ENCODE measurements at places on chromosomes 11 and 22.

DNA sequence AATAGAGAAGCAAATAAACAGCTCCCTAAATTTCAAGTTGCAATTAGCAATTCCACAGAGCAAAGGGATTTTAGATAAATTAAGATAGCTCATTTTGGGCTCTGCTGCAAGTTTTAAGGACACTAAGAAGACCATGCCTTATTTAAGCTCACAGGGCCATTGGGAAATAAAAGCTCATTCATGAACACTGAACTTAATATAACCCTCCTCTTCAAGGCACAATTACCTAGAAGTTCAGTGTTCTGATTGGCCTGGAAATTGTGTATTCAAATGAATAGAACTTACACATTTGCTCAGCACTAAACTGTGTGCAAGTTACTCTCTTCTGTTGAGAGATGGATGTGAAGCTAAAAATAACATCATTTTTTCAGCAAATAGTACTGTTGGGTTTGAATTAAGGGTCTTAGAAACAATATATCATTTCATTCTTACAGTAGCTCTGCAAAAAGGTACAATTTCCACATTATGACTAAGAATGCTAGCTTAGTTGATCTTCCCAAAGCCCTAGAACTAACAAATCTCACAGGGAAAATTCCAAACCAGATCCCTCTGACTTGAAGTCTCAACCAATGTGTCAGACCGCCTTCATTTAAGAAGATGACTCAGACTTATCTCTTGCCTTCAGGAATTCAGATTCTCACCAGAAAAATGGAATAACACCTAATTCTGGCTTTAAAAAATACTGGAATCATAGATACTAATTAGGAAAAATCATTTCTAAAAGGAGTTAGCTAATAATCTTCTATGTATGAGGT, 87.4 kb upstream of the LRRC55 start:
- DNase-seq: no peak

DNA sequence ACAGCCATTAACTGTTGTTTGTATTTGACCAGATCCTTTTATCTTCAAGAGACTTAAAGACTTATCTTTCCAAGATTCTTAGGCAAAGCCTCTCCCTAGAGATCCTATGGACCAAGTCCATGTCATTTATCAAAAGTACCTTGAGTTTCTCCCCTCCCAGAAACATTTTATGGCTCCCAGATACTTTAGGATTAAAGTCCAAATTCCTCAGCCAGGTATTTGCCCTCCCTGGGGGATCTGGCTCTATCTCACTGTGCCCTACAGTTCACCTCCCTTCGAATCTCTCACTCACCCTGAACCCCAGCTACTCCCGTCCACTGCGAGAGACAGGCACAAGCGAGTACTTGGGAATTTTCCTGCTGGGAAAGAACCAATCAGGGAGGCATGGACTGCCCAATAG, 11.9 kb downstream of the MS4A8 start:
- DNase-seq: no peak

DNA sequence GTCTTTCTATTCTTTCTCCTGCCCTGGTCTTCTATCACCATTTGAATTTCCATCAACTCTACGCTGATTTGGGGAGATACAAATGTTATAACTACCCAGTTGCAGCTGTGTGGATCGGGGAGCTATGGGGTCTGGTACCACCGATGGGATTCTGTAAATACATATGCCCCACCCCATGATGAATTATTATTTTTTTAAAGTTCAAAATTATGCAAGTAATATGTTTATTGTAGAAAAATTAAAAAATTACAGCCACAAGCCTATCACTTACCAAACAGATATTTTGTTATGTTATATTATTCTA, 52.4 kb upstream of the CLMP start:
- DNase-seq: no peak

GRCh38 chr11:118229274-118229847, 4.5 kb upstream of the JAML start:
- DNase-seq: no peak

- DNase-seq: no peak
Measured at GRCh38 chr22:17388235-17388634, 19.0 kb downstream of the CECR2 start.

GRCh38 chr11:118838905-118839553, 44.7 kb upstream of the CXCR5 start:
- DNase-seq: no peak

GRCh38 chr11:110095554-110095953, 2.4 kb downstream of the ZC3H12C start:
- DNase-seq: no peak

DNA sequence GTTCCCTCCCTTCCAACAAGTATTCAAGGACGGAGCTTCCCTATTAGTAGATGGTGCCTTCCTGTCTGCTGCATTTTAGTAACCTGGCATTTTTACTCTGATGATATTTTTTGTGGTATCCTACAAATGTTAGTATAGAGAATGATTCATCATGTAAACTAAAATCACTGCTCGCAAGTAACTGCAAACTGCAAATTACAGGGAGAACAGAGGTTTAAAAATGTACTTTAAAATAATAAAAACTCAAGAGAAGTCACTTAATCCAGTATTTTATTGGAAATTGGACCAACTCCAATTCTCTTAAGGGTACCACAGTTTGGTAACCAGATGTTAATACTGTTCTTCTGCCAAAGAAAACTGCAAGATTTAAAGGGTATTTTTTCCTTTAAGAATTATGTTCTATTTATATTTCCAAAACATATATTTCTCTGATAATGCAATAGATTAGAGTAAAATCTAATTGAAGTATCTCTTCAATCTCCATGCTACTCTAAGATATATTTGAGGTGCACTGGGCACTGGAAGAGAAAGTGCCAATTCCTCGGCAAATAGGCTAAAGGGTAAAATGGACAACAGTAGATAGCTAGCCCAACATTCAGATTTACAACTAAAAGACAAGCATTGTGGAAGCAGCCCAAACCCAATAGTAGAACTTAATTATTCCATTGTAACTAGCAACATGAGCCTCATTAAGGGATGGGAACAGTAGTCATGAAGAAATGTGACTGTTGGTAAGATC, 298.0 kb downstream of the TTC28 start:
- DNase-seq: no peak

DNA sequence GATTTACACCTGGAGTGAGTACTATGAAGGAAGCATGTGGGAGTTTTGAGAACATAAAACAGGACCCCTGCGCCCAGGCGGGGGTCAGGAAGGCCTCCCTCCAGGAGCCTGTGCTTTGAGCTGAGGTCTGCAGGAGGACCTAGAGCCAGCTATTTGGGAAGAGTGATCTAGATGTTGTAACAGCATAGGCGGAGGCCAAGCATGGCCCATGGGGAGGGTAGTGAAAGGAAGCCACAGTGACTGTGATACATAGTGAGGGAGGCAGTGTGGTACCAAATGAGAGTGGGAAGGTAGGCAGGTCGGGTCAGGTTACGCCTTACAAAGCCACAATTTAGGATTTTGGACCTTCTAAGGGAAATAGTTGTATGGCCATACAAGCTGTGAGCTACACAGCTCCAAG, 147.5 kb downstream of the PARVA start:
- DNase-seq: no peak

DNA sequence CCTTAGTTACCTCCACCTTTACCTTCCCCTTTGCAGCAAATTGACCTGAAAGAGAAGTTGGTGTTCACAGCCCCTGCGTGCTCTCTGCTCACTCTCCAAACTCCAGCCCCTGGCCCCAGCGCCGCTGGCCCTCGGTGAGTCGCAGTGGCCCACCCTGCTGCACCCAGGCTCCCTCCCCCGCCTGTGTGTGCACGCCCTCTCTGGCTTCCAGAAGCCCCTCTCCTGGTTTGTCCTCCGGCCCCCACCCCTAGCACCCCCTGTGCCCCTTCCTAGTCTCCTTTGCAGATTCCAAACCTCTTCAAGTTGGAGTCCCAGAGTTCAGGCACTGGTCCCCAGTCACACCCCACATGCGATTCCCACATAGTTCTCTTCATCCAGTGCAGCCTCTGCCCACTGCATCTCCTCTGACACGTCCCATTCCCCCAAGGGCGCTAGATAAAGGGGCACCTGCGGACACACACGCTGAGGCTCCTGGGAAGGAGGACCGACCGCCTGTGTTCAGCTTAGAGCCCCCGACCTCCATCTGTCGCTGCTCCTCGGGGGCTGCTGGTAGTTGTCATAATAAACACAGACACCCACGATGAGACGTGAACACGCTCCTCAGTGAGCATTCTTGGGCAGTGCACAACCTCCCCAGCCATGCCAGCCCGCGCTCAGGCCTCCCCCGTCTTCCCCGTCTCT, 1.5 kb upstream of the PHRF1 start:
- no peak for DNase-seq

DNA sequence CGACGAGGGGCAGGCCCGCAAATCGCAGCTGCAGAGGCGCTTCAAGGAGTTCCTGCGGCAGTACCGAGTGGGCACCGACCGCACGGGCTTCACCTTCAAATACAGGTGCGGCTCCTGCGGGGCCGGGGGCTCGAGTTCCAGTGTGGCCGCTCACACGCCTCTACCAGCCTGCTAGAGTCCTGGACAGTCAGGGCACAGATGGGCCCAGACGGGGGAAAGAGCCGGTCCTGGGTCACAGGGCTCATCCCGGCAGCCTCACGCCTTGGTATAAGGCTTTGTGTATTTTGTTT, 506 bp downstream of the MCM5 start:
- DNase-seq: no peak

- DNase-seq: no peak
Measured at GRCh38 chr22:47354668-47355387, 592.4 kb downstream of the TBC1D22A start.

GRCh38 chr22:17086296-17086695, 1.5 kb downstream of the IL17RA start:
- DNase-seq: no peak

DNA sequence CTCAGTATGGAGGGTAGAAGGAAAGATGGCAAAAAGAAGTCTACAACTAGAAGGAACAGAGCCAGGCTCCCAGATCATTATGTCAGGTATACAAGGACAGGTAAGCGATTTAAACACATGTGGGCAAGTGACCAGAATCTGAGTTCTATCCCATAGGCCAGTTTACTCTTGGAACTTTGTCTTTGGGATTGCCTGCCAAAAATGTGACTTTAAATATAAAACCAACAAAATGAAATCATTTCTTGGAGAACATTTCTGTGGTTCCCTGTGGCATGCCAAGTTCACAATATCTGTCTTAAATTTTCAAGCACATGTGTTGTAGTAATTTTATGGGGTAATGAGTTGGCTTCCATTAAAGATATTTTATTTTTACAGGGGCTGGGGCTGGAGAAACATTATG, 141.0 kb downstream of the SLC17A6 start:
- DNase-seq: no peak

DNA sequence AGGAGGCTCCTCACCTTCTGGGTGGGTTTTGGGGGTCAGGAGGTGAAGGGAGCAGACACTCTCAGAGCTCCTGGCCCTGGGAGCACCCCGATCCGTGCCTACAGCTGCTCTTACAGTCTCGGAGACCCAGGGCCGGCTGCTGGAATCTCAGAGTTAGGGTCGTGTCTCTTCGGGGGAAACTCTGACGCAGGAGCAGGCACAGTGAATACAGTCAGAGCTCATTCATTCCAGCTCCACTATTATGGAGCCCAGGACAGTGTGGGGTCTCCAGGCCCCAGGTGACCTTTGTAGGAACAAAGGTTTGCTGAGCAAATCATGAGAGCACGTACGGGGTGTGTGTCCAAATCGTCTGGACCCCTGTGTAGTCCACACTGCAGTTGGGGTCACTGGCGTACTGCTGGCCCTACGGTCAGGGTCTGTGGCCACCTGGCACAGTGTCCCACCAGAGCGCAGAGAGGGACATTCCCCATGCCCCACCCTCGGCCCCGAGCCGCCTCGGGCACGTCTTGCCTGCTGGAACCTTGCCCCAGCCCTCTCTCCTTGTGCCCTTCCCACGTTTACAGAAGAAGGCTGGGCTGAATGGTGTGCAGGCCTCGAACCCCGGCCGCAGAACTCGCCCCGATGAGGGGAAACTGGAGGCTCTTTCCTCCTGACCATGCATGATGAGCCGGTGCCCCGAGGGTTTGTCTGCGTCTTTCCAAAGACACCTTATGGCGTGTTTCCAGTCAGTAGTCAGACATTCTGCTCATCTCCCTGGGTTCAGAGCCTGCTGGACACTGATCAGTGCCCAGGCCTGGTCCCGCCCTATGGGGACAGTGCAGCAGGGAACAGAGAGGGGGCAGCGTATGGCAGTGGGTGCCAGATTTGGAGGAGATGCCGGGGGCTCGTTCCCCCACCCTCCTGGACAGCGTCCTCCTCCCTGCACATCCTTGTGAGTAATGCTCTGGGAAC, 1166.6 kb downstream of the BRD1 start:
- no peak for DNase-seq

GRCh38 chr22:35637254-35637653, 11.0 kb upstream of the APOL6 start:
- no peak for DNase-seq

DNA sequence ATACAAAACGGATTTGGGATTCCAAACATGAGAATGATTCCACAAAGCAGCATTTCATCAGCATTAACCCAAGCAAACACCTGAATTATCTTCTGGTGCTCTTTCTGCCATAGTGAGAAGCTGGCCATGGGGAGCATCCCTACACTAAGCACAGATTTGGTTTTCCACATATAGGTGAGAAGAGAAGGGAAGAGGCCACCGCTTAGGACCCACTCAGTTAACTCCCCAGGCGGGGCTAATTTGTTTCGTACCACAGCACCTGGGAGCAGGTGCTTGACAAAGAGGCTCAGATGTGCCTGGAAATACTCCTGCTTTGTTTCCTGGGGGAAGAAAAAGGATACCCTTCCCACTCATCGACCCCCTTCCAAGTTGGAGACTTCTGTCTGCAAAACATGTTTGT, 64.2 kb downstream of the RAB30 start:
- no peak for DNase-seq

DNA sequence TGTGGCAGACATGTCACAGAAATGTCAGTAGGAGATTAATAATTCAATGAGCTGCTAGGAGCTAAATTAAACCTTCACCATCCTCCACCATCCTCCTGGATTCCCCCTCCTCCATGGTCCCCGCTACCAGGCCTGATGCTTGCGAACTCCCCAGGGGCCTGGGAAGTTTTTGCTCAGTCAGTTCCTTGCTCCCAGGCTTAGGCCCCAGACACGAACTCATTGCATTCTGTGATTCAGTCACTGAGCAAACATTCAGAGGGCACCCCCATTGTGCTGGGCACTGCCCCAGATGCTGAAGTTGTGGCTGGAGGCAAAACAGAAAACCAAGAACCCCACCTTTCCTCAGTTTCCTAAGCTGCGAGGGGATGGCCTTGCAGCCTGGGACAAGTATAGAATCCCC, 14.3 kb downstream of the NPTXR start:
- no peak for DNase-seq

DNA sequence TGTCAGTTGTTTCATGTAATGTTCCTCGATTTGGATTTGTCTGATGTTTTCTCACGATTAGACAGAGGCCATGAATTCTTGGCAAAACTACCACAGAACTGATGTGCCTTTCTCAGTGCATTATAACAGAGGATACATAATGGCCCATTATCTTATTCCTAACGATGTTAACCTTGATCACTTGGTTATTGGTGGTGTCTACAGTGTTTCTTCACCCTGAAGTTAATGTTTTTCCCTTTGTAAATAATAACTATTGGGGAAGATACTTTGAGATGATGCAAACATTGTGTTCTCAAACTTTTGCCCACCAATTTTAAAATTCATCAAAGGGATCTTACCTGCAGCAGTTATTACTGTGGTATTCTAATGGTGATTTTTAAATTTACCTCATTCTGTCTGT, 13.1 kb downstream of the RAB6A start:
- DNase-seq: no peak

GRCh38 chr11:11422411-11423128, 69.5 kb upstream of the CSNK2A3 start:
- peak; percentile 48 for DNase-seq

- DNase-seq: no peak
Measured at GRCh38 chr11:123302751-123303195, 107.7 kb upstream of the CLMP start.

Measured in epithelial cell of prostate (primary cell).